ENCODE measurements at places on chromosomes 12 and 14. TPM values are rescaled to one million over a fixed set of nuclear protein-coding genes. Genes with fewer than 3 reads are reported as not detected.
A peak's percentile ranks its signal among the peaks of the same experiment; 100 is the strongest.

Gene REC8
- total RNA-seq: 1.1 TPM

Gene GLT8D2
- 6.0 TPM for total RNA-seq

Gene SERPINA12
- total RNA-seq: not detected

Gene SLC38A4
- 1.1 TPM for total RNA-seq

Gene PRIMA1
- total RNA-seq: not detected

Gene CEP128
- total RNA-seq: 3.1 TPM

Gene COCH
- 1.5 TPM for total RNA-seq

Gene TEX52
- not detected for total RNA-seq

DNA sequence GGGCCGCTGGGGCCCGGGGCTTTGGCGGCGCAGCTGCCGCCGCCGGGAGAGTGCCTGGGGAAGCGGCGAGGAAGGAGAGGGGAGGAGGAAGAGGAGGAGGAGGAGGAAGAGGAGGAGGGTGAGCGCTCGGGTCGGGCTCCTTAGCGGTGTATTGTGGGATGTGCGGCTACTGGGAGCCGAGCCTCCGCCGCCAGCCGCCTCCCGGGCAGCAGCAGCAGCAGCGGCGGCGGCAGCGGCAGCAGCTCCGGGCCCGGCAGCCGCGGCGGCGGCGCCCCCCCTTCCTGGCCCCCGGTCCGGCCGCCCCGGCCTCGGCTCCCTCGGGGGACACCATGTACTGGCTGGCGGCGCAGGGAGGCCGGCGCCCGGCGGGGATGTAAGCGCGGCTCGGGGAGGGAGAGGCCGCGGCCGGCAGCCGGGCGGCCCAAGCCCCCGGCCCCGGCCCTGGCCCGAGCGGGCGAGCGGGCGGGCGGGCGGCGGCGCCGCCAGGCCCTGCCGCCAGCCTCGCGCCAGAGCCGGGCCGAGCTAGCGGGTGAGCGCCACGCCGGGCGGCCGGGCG is at the start of gene SETD1B:
Gene SETD1B, plus strand, starts transcription at position 149 of the 556 bp plus-strand sequence. CDS start 729 bp downstream, outside the sequence.
- DNase-seq: peak; percentile 48

GRCh38 chr14:76516884-76517283 is 140.9 kb downstream of the ESRRB start:
- no peak for DNase-seq

- no peak for DNase-seq
Observed at GRCh38 chr14:58701604-58702003, 63.8 kb downstream of the DACT1 start.

DNA sequence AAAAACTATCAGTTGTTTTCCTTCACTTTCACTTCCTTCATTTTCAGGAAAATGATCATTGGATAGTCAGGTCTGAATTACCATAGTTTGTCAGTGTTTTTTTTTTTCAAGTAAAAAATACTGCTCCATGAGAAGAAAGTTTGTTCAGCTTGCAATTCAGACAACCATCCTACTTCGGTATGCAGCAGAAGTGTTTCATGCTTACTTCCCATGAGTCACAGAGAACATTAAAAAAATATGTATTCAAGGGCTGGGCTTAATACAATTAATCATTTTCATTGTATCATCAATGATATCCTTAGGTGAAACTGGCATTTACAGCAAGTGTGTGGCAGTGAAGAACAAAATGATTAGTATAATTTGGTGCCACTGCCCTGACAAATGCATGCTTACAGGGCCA is 21.6 kb downstream of the PYM1 start:
- DNase-seq: peak; percentile 75

DNA sequence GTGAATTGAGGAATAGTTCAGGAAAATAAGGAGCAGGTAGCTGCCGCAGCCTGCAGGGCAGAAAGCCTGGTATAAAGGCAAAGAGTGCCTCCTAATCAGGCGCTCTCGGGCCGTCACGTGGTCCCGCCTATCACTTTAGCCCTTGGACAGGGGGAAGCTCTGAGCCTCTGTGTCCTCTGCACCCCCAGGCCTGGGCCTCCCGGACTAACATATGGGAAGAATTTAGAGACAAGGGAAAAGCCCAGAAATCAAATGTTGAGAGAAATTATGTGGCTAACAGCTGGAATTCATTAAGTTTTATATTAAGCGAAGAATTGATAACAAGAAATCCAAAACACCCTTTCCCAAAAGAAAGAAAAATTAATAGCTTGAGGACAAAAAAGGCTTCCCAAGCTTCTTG is 417.7 kb downstream of the ATP23 start:
- no peak for DNase-seq

DNA sequence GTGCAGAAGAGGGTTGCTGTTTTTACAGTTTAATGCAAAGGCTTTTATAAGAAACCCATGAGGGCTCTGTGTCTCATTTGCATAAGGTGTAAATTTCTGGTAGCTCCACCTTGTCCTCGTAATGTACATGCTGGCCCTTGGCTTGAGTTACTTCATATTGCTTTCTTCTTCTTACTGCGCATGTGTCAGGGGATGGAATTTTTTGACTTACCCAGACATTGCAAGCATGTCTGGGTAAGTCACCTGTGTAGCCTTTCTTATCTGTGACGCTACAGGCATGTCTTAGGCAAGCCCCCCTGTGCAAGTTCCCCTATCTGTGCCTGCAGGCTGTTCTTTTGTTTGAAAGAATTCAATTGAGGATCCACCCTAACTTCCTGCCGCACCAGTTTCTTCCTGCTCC is 274.2 kb downstream of the ETNK1 start:
- no peak for DNase-seq

DNA sequence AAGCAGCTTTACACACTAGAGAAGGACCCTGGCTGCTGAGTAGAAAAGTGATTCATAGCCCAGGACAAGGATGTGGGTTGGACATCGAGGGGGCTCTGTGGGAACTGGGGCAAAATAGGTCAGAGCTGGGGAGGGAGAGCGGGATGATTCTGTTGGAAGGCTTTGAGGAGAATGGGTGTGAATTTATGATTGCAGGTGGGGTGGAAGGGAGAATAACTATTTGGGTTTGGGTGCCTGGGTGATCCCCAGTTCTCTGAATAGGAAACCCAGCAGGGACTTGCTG is 13.1 kb downstream of the SERPINA3 start:
- DNase-seq: no peak

DNA sequence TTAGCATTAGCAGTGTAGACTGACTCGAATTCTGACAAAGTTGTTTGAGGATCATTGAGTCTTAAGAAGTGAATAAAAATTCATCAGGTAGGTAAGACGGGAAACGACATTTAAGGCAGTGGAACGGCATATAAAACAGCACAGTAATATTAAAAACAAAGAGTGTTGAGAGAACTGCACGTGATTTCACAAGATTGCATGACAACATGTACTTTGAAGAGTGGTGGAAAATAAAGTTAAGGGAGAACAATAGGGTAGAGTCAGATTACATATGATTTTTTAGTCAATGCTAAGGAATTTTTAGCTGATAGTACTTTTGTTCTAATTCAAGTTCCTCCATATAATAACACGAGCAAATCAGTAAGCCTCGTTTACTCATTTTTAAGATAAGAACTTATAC is 115.4 kb downstream of the SOX5 start:
- DNase-seq: no peak

- no peak for DNase-seq
Observed at GRCh38 chr14:24938593-24938992, 111.4 kb downstream of the STXBP6 start.

DNA sequence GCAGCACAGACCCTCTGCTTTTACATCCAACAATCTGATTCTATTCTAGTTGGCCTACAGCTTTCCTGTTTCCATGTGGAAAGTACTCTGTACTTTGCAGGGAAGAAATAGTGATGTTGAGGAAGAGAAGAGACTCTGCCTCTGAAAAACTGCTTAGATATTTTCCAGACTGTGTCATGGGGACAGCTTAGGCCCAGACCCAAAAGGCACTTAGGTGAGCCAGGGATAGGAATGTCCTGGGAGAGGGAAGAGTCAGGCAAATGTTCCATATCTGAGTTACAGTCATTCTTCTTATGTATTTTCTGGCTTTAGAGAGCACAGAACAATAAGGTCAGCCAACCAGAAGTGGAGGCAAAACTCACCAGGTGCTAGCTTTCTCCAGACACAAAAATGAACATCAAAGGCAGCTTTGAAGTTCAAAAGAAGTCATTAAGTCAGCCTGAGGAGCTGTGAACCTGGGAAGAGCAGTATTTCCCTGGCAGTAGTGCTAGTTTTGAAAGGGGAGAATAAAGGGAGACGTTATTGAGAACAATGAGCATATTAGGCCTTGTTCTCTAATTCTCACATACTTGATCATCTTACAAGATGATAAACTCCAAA is 199.7 kb upstream of the LMNTD1 start:
- no peak for DNase-seq

GRCh38 chr14:105878125-105878524 is 351.7 kb downstream of the TMEM121 start:
- DNase-seq: no peak

DNA sequence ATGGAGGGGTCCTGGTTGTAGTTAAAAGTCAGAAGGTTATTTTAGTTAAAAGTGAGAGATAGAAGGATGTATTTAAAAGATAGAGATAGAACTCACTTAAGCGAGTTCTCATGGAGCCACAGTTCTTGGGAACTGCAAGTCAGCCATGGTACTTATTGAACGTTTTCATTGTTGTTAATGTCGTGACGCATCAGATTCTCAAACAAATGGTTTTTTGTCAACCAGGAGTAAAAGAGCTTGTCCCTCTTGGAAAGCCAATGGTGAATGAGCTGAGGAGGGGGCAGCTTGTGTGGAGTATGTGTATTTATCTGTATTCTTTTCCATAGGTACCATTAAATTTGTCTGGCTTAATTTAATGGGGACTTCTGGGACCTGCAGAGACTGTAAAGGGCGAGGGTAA is 68.6 kb downstream of the FIGNL2 start:
- DNase-seq: no peak

- DNase-seq: no peak
Observed at GRCh38 chr12:89636052-89636775, 72.4 kb downstream of the ATP2B1 start.

DNA sequence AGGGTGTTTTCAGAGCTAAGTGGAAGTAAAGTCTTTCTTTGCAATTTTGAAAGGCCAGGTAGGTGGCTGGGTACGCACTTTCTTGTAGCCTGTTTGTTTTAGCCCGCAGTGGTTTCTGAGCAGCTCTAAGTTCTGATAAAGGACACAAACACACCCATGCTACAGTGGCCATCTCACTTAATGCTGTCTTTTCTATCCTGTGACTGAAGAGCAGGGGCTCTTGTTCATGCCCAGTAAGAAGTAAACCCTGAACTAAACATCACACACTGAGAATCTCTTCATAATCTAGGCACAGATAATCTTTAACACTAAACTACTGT is 427.2 kb downstream of the RAD51B start:
- DNase-seq: no peak

GRCh38 chr12:68871921-68872320 is 61.0 kb downstream of the CPM start:
- peak; percentile 42 for DNase-seq

- peak; percentile 56 for DNase-seq
Observed at GRCh38 chr12:122096591-122097149, 18.1 kb downstream of the MLXIP start.

- DNase-seq: no peak
Observed at GRCh38 chr14:77314043-77314442, 6.6 kb downstream of the POMT2 start.

GRCh38 chr12:107513184-107513583 is 172.4 kb upstream of the PWP1 start:
- no peak for DNase-seq

- DNase-seq: no peak
Observed at GRCh38 chr14:104268725-104269436, 130.5 kb downstream of the KIF26A start.

DNA sequence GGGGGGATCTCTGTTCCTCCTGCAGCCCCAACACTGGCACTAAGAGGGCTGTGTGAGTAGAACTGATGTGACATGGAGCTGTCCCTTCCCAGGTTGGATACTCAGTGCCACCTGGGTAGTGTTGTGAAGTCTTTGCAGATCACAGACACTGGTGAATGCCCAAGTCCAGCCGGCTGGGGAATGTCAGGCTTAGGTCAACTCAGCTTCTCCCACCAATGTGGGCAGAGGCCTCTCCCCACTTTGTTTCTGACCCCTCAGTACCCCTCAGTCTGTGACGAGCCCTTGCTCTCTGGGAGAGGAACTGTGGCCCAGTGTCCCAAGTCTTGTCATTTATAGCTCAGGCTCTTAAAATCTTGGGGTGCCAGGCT is 11.3 kb downstream of the SLC25A29 start:
- no peak for DNase-seq

GRCh38 chr14:105517096-105517495 is 9.3 kb upstream of the TMEM121 start:
- DNase-seq: no peak

DNA sequence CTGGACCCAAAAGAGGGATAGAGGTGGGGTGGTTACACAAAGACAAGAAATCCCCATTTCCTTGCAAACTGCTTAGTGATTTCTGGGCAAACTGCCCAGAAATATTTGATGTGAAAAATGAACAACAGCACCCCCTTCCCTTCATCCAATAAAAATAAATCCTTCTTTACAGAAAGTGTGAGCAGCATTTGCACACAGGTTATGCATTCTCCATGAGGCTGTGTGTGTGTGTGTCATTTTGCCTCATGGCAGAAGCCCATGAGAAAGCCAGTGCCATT is 17.2 kb upstream of the NRXN3 start:
- DNase-seq: peak; percentile 0

DNA sequence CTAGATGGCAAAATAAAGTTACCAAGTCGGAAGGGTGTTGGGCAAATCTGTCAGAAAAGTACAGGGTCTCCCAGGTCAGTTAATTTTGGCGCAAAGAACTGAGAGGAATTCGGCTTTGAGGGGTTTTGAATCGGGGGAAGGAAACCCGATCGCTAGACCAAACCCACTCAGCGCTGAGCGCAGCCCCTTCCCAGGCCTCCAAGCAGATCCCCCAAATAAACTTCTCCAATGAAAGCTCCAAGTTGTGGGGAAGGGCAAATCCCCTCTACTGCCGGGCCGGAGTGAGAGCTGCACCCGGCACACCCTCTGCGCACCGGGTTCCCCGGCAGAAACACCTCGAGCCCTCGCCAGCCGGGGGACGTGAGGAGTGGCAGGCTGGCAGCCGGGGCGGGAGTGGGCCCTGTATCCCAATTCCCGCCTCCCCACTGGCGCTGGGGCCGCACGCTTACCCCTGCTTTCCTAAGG is 441 bp downstream of the E2F7 start:
- no peak for DNase-seq

DNA sequence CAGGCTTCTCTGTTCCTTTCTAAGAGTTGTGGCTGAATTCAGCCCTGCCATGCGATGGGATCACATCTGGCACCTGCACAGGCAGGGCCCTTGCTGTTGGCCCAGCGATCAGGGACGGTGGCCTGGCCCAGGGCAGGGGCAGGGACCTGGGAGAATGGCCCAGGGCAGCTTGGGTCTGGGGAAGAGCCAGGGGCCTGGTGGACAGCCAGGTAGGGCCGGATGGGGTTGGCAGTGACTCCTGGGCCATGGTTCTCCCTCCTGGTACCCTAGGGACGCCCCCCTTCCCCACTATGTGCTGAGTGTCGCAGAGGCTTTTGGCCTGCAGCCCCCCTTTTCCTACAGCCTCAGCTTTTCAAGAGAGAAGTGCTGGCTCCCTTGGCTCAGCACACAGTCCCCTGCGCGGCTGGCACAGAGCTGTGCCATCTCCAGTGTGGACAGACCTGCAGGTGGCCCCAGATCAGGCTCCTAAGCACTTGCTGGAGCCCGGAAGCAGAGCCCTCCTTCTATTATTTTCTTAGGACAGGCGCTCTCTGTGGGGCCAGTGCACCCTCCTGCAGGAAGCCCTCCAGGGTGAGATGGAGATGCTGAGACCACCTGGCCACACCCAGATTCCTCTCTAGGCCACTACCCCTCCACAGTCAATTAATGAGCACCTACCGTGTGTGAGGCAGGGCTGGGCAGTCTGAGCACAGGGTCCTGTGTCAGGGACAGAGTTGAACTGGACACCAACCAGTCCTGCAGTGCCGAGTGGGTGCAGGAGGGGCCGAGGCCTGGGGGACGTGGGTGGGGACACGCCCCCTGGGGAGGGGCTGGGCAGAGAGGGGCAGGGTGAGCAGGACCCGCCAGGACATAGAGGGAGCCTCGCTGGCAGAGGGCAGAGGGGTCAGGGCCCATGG is 267.6 kb downstream of the ADGRD1 start:
- DNase-seq: no peak
